ENCODE measurements at places on chromosomes 3 and 15.

GRCh38 chr15:94305133-94305532 lies 73.8 kb downstream of the MCTP2 start:
- peak; percentile 79 for ATAC-seq

GRCh38 chr3:130748981-130749380 lies 2.4 kb upstream of the PIK3R4 start:
- ATAC-seq = no peak

DNA sequence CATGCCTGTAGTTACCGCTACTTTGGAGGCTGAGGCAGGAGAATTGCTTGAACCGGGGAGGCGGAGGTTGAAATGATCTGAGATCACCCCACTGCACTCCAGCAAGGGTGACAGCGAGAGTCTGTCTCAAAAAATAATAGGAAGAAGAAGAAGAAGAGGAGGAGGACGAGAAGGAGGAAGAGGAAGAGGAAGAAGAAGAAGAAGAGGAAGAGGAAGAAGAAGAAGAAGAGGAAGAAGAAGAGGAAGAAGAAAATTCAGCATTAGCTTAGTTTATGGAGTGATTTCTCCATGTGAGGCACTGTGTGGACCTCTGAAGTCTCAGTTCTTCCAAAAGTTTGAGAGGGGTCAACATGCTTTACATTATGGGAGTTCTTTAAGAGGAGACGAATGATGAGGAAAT lies 17.4 kb upstream of the MEGF11 start:
- ATAC-seq = no peak

DNA sequence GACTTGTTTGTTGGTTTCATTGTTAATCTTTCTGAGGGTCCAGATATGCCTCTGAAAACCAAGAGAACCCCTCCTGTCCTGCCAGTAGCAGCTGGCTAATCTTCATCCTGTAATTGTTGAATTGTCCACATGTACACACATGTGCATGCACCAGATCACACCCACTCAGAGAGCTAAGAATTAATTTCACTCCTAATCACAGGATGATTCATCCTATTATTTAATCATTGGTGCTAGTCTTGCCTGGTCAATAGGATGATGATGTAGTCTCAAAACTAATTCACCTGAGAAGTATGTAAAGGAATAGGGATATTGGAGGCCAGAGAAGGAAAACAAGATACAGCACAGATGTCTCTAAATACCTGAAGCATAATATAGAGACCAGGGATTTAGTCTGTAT lies 7.8 kb upstream of the AHSG start:
- ATAC-seq = no peak

DNA sequence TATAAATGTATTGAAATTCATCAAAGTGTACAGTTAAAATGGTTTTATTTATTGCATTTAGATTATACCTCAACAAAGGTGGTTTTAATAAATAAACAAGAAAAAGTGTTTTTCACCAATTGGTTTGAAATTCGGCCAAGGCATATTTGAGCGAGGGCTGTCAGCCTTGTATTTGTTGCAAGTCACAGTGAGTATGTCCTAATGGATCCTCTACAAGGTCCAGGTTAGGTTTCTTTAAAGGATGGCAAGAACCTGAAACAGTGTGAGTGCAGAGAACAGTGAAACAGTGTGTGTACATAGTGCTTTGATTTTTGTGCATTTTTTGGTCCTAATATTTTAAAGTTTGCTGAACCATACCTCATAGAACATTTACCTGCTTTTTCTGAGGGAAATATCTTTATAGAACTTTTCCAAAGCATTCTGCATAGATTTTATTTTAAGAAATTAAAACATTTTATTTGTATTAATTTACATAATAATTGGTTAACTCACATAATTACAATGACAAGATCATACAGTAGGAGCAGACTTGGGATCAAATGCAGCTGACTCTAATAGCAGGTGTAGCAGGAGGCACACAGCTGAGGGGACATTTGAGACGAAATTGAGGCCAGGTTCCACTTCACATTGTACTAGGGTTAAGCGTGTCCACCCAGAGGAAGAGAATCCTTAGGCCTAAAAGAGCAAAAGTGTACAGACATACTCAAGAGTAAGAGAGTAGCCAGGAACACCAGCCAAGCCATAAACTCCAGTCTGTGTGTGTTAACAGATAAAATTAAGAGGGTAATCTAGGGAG lies 428.8 kb upstream of the TPRG1 start:
- ATAC-seq = no peak

DNA sequence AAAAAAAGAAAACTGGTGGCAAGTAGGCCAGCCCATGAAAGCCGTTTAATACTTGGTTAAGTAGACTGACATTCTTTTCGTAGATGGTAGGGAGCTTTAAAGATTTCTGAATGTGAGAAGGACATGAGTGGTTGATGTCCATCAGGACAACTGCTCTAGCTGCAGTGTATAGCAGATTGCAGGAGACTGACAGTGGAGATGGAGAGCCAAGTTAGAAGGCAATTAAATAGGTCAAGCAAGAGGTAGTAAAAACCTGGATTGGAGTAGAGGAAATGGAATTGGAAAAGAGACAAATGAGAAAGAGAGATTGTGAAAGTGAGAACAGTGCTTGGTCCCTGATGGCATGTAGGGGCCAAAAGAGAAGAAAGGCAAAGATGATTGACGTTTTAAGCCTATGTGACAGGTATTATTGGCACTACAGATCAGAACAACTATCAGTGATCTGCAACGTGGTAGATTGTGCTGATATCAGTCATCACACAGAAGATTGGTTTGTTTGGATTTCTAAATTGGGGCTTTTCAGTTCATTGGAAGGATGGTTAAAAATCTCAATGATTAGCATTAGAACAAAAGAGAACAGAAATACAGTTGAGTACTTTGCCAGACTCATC lies 74.0 kb downstream of the CNTN4 start:
- no peak for ATAC-seq

- peak; percentile 91 for ATAC-seq
Measured at GRCh38 chr3:101902041-101902440, 52.7 kb downstream of the NFKBIZ start.

DNA sequence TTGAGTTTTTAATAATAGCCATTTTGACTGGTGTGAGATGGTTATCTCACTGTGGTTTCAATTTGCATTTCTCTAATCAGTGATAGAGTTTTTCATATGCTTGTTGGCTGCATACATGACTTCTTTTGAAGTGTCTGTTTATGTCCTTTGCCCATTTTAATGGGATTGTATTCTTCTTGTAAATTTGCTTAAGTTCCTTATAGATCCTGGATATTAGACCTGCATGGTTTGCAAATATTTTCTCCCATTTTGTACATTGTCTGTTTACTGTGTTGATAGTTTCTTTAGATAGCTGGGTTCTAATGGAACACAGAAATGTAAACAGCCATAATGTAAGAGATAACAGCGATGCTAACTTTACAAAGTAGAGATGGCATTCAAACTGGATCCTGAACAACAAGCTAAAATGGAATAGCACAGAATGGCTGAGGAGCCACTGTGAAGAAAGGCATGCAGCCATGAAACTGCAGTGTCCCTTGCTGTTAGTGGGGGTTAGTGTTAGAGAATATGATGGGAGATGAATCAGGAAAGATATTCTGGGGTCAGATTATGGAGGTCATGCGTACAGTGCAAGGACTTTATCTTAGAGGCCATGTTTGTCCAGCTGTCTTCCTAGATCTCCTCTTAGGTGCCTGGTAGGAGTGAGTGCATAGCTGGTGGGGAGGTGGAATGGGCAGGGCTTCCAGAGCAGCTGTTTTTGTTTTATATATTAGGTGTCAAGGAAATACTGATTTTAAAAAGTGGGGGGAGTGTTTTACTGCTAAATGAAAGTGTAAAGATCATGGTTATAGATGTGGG lies 48.1 kb downstream of the BBS4 start:
- ATAC-seq = no peak

DNA sequence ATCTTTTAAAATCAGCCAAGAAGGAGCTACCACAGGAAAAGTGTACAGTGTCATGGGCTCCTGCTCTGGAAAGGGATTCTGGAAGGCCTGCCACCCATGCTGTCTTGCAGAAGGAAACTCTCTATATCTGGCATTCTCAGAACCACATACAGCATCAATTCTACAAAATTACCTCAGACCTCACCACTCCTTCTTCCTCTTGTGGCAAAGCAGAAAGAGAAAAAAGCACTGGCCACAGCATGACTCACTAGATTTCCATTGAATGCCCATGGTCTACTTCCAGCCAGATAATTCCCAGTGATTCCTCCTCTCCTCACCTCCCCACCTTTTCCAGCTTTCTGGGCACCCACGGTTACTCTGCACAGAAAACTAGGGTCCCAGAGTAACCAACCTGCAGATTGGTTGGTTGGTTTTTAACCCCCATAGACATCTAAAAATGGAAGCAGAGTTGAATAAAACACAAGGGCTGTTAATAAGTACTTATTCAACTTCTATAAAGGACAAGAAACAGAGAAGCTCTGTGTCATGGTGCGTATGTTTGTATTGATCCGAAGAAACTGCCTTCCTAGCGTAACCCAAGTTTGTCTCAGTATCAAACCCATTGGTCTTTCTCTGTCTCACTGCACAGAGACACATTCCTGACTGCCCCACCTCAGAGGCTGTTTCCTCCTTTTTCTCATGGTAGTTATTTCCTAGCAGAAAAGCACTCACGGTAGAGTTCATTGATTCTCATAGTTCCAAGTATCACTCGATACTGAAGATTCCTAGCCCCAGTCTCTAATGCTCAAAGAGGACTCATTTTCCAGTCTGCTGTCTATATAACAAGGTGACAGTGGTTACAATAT lies 67.7 kb downstream of the LDHAL6B start:
- peak; percentile 42 for ATAC-seq

DNA sequence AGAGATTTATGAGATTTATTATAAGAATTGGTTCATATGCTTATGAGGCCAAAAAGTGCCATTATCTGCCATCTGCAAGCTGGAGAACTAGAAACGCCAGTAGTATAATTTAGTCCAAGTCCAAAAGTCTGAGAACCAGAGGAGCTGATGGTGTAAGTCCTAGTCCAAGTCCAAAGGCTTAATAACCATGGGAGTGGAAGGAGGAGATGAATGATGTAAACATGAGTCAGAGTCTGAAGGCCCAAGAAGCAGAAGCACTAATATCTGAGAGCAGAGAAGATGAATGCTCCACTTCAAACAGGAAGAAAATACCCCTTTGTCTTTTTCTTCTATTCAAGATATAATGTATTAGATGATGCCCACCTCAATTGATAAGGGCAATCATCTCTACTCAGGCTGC lies 185.7 kb downstream of the CGGBP1 start:
- ATAC-seq = no peak

DNA sequence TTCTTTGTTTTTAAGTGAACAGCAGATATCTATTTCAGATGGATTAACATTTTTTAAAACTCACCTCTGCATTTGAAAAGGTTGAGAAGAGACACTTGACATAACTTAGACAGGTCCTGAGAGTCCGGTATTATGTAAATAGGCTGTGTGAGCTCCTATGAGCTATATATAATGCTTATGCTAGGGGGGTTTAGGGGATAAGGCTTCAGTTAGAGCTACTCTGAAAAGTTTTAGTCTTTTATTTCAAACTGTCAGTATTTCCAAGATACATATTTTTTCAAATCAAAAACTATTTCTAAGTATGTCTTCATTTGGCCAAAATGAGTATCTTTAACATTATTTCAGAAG lies 16.9 kb downstream of the SHC4 start:
- ATAC-seq = no peak

- no peak for ATAC-seq
Measured at GRCh38 chr3:136543385-136543784, 208.8 kb downstream of the STAG1 start.

GRCh38 chr3:8652324-8652987 lies 7.9 kb upstream of the SSUH2 start:
- ATAC-seq = no peak

GRCh38 chr3:101643861-101644613 lies 32.9 kb downstream of the ZBTB11 start:
- peak; percentile 93 for ATAC-seq

DNA sequence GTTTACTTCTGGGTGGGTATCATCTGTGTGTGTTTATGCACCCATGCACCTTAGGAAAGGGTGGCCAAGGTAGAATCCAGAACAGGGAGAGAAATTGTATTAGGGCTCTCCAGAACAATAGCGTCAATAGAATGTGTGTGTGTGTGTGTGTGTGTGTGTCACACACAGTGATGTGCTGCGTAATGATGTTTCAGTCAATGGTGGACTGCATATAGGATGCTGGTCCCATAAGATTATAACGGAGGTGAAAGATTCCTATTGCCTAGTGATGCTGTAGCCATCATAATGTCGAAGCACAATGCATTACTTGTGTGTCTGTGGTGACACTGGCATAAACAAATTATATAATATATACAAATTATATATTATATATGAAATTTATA lies 69.3 kb upstream of the PRR23C start:
- ATAC-seq = no peak

DNA sequence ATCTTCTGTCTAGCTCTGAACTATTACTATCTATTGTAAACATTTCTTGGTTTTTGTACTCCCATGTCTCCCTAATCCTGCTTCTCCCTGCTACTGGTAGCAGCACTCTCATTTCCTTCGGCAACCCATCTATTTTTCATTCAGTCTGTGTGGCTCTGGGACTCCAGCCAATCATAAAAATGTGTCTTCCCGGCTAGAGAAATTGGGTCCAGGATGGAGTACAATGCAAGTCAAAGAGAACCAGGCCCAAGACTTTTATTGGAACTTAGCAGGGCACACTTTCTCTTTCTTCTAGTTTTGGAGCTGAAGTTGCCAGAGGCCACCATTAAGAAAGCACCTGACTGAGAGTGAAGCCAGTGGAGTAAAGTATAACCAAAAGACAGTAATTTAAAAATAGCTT lies 22.8 kb upstream of the ARHGEF26 start:
- ATAC-seq = no peak

GRCh38 chr15:75663931-75664421 lies 16.3 kb downstream of the SNX33 start:
- ATAC-seq = no peak

GRCh38 chr15:58159827-58160386 lies 21.7 kb downstream of the AQP9 start:
- ATAC-seq = no peak

DNA sequence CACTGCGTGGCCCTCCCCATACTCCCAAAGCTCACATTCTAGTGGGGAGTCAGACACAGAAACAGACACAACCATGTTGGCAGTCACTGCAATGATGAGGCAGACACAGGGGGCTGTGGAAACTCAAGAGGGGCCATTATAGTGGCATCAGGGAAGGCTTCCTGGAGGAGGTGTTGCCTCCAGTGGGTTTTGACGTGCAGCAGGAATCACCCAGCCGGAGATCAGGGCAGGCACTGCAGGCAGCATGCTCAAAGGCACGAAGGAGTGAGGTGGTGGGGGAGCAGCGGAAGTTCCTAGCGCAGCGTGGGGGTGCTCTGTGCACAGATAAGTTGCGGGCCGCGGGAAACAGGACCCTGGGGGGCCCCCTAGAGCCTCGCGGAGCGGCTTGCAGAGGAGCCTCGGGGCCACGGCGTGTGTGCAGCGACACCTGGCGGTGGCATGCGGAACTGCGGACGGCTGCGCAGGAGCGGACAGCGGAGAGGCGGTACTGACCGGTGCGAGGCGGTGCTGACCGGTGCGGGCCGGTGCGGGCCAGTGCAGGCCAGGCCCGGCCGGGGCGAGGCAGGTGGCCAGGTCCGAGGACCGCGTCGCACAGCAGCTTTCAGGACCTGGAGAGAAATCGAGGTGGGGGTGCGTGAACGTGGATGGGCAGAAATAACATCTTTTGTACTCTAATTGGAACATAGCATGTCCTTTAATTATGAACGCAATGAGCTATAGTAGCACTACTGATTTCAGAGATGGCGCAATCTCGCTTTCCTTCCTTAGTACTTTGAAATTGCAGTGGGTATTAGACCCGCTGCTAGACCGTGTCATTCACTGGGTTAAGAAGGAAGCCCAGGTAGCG lies 101.5 kb downstream of the FBLN2 start:
- ATAC-seq = peak; percentile 53

- no peak for ATAC-seq
Measured at GRCh38 chr15:27438403-27439375, 467.7 kb downstream of the GABRG3 start.

GRCh38 chr3:173257797-173258196 lies 116.8 kb upstream of the SPATA16 start:
- ATAC-seq = no peak
